ENCODE measurements at places on chromosomes 1 and 21. TPM values are rescaled to one million over a fixed set of nuclear protein-coding genes. Genes with fewer than 3 reads are reported as not detected.

Gene SPATA45
- total RNA-seq = not detected

- peak; percentile 90 for DNase-seq
These were observed 29.6 kb downstream of the DUSP10 start for GRCh38 chr1:221712198-221712684.

- peak; percentile 36 for DNase-seq
These were observed 9.5 kb upstream of the TMEM39B start for GRCh38 chr1:32063261-32063681.

Gene TMEM79
- total RNA-seq = 7.9 TPM

DNA sequence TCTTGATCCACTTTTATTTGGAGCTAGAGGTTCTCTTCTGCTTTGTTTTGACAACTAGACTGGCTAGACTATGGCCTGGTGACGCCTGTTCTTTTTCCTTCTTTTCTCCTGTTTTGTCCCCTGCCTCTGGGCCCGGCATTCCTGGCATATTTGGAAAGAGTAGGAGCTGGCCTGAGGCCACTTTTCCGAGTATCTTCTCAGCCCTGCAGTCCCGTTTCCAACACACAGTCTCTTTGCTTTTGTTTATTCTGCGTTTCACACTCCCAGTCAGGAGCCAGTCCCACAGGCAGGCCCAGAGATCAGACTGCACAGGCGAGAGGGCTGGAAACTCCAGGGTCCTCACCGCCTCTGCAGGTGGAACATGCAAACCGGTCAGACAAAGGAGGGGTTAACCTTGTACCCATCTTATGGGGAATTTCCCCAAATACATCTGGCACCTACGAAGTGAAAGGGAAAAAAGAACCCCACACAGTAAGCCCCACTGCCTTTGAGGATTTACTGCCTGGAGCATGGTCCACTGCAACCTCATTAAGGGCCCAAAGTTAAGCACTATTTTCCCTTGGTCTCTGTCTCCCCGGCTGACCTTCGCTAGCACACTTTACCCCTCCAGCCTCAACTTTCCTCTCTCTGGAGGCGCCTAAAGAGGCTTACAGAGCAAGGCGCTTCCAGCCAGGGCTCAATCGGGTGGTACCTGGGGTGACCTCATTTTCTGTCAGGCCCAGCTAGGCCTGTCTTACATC is 141.1 kb downstream of the TOMM20 start:
- peak; percentile 89 for DNase-seq

GRCh38 chr1:64111787-64112186 is 91.6 kb upstream of the UBE2U start:
- no peak for DNase-seq

DNA sequence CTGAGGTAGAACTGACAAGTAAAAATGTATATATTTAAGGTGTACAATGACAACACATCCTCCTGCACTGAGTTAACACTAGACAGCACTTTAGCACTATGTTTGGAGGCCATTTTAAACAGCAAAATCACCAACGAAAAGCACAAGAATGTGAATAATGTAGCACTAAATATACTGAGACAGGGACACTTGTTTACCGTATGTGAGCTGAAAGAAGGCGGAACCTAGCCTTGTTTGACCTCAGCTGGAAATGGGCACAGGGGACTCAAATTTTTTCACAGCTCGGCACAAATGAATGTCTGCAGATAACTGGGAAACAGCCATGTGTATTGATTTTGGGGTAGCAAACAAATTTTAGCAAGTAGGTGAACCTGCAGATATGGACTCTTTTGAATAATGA is 18.0 kb upstream of the ATG4C start:
- no peak for DNase-seq

Gene CCDC17
- 0.38 TPM for total RNA-seq

GRCh38 chr1:55355549-55355948 is 140.4 kb upstream of the USP24 start:
- DNase-seq = no peak

- DNase-seq = no peak
These were observed 5.7 kb upstream of the CD48 start for GRCh38 chr1:160717306-160717705.

- DNase-seq = no peak
These were observed 269.4 kb downstream of the PTPRU start for GRCh38 chr1:29505532-29506220.

- no peak for DNase-seq
These were observed 31.9 kb downstream of the SYDE2 start for GRCh38 chr1:85168884-85169283.

DNA sequence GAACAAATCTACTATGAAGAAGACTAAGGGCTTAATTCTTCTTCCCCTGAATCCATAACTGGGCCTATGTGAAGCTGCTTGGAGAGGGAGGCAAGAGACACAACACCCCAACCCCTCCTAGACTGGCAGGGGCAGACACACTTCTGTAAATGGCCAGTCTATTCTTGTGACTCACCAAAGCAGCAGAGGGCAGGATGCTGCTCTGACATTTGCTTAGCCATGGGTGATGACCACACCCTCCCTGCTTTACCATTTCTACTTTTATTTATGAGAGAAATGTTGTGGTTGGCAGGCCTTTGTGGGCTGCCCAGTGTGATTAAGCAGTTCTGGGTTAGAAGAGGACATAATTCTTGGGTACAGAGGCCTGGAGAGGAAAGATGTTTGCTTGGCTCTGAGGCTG is 189.8 kb upstream of the DPYD start:
- DNase-seq = peak; percentile 94

DNA sequence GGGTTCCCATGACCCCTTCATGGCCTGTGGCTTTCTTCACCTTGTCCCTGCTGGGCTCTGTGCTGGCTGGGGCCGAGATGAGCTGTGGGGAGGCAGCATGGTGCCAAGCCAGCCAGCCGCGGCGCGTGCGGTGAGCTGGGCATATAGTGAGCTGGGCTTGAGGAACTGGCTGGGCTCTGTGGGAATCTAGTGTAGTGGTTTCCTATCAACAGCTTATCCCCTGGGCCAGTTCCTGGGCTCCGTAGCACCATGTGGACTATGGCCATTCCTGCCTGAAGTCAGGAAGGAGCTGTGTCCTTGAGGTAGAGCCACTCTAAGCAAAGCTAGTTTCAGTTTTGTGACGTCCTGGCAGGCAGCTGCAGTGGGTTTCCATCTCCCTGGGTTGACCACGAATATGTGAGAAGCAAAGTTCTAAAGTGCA is 1.8 kb downstream of the NCMAP start:
- DNase-seq = no peak

Gene TRPM2
- 0.98 TPM for total RNA-seq

- DNase-seq = no peak
These were observed 18.0 kb upstream of the COX20 start for GRCh38 chr1:244817415-244817894.

- DNase-seq = no peak
These were observed 156.9 kb upstream of the DPYD start for GRCh38 chr1:98077691-98078090.

Gene FCGR1A
- total RNA-seq = not detected

Gene CACNA1S
- total RNA-seq = not detected

- no peak for DNase-seq
These were observed 435.9 kb upstream of the PRMT6 start for GRCh38 chr1:106620521-106620954.

DNA sequence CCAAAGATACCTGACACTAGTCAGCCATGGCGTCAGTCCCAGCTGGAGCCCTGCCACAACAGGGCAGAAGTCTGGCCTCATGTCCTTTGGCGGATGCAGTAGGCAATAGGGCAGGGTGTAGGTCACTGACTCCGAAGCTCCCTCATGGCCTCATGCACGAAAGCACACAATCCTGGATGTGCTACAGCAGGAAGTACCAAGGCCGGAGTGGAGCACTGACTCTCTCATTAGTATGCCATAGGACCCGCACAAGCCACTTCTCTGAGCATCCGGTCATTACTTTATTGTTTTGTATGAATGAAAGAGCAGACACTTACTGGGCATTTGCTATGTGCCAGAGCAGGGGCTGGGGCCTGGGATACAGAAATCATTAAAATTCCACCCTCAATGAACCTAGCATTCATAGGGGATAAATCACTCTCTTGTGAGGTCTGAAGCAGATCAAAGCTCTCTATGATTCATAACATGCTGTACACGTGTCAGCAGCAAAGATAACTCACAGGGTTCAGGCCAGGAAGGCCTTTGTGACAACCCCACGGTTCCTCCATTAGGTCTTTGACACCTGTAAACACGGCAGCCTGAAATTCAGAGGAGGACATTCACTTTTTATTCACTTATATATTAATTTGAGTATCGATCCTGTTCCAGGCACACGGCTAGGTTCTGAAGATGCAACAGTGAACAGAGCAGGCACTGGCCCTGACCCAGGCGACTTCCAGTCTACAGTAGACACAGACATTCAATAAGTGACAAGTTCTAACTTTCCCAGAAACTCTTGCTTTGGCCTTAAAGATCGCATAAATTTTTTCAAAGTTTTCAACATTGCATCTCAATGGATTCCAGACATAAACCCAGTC is 357.9 kb upstream of the USP24 start:
- peak; percentile 67 for DNase-seq

DNA sequence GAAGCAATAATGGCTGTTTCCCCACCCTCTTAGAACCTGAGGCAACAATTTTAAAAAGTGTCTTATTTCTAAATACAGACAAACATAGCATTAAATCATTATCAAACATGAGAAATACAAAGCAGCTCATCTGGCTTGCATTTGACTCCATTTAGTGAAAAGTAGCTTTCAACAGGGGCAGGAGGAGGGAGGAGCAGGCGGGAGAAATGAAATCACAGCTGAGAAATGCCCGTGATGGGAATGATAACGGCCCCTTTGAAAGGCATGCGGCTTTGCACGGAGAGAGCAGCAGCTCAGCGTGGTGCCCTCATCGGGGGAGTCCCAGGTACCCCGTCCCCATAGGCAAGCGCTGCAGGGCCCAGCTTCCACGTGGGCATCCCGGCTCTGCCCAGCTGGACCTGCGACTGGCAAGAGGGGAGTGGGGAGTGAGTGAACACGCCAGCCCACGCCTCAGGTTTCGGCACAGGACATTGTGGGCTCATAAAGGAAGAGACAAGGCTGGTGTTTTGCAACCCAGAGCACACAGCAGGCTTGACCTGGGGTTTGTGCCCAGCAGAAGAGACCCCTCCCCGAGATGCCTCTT is 134.6 kb downstream of the NPHP4 start:
- DNase-seq = no peak

Gene NR1I3
- not detected for total RNA-seq

DNA sequence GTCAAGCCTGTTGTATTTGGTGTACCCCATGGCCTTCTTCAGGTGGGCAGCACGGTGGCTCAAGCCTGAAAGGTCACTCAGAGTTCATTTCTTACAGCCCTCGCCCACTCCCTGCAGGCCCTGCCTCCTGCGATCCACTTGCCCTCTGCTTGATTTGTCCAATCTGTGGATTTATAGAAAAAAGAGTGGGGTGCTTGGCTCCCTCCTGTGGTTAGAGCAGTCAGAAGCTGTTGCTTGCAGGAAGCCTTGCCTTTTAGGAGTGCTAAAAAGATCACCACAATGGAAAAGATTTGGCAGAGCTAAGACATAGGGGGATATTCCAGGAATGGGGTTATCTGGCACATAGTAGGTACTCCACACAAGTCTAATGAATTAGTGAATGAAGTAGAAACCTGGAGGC is 108.0 kb upstream of the TRABD2B start:
- peak; percentile 49 for DNase-seq

DNA sequence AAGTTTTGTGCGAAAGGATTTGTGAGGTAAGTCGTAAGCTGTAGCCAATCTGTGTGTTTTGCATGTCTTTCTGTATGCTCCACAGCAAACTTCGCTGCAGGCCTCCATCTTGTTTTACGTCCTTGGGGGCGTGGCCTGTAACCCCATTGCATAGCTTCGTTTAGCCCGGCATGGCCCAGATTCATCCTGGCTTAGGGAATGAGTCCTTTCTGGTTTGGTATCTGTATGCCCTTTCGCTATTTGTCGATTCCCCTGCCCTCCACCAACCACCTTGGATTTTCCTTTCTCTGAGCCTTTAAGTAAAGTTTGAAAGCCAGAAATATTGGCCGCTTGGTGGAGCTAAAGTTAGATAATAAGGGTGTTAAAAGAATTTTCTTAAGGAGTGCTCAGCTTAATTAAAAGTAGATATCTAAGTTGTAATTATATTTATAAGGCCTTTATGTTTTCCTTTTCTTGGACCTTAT is 1.1 kb downstream of the THEM4 start:
- DNase-seq = no peak

Gene SYT6
- total RNA-seq = not detected

- DNase-seq = no peak
These were observed 7.1 kb downstream of the RHOU start for GRCh38 chr1:228742281-228742860.
